Aorta (tissue), 5 donors: ENCODE measurements at places on chromosomes 1 and 21. TPM values are rescaled to one million over a fixed set of nuclear protein-coding genes. Genes with fewer than 3 reads are reported as not detected.

- DNase-seq: no peak
- H3K4me1 ChIP-seq: no peaks in the 10 kb centered on the region
- no peak overlapping the region for H3K4me3 ChIP-seq
- no peaks in the 10 kb centered on the region for H3K27me3 ChIP-seq
- H3K27ac ChIP-seq: no peak overlapping the region
Observed at GRCh38 chr1:15417059-15417934, 7.6 kb downstream of the EFHD2 start.

GRCh38 chr1:33220676-33221384, 35.5 kb upstream of the ZNF362 start:
- H3K27me3 ChIP-seq: no peaks in the 10 kb centered on the region
- H3K4me1 ChIP-seq: no peaks in the 10 kb centered on the region
- DNase-seq: no peak
- H3K27ac ChIP-seq: no peak overlapping the region
- H3K36me3 ChIP-seq: no peaks in the 10 kb centered on the region

DNA sequence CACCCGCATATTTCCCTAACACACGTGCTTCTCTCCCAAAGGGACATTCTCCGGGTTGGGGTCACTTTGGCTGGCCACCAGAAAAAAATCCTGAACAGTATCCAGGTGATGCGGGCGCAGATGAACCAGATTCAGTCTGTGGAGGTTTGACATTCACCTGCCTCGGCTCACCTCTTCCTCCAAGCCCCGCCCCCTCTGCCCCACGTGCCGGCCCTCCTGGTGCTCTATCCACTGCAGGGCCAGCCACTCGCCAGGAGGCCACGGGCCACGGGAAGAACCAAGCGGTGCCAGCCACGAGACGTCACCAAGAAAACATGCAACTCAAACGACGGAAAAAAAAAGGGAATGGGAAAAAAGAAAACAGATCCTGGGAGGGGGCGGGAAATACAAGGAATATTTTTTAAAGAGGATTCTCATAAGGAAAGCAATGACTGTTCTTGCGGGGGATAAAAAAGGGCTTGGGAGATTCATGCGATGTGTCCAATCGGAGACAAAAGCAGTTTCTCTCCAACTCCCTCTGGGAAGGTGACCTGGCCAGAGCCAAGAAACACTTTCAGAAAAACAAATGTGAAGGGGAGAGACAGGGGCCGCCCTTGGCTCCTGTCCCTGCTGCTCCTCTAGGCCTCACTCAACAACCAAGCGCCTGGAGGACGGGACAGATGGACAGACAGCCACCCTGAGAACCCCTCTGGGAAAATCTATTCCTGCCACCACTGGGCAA, 59.1 kb downstream of the LACTBL1 start:
- H3K4me1 ChIP-seq: no peaks in the 10 kb centered on the region
- no peak overlapping the region for H3K27ac ChIP-seq
- DNase-seq: no peak
- no peaks in the 10 kb centered on the region for H3K27me3 ChIP-seq
- no peak overlapping the region for H3K4me3 ChIP-seq

DNA sequence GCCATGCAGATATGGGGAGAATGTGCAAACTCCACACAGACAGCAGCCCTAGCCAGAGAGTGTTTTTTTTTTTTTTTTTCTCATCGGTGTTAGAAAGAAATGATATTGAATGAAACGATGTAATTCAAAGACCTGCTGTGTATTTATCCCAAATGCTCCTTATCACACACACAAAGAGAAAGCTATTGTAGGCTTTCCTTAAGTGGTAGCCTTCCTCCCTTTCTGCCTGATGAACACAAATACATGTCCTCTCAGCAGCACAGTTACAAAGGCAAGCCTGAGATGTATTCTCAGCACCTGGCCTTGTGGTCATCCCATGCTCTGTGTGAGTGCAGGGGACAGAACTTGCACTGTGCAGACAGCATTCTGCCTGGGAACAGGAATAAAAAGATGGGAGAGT, 93.8 kb downstream of the PLPPR5 start:
- H3K4me1 ChIP-seq: no peaks in the 10 kb centered on the region
- H3K27me3 ChIP-seq: no peaks in the 10 kb centered on the region
- H3K4me3 ChIP-seq: no peak overlapping the region
- DNase-seq: no peak
- H3K27ac ChIP-seq: no peak overlapping the region
- H3K36me3 ChIP-seq: no peaks in the 10 kb centered on the region

Gene CFH
- polyA plus RNA-seq: 647 TPM
